D341Med (cell line): ENCODE measurements at places on chromosomes 16 and 17.

- DNase-seq: no peak
Observed at GRCh38 chr16:46950009-46950408, 23.5 kb downstream of the DNAJA2 start.

DNA sequence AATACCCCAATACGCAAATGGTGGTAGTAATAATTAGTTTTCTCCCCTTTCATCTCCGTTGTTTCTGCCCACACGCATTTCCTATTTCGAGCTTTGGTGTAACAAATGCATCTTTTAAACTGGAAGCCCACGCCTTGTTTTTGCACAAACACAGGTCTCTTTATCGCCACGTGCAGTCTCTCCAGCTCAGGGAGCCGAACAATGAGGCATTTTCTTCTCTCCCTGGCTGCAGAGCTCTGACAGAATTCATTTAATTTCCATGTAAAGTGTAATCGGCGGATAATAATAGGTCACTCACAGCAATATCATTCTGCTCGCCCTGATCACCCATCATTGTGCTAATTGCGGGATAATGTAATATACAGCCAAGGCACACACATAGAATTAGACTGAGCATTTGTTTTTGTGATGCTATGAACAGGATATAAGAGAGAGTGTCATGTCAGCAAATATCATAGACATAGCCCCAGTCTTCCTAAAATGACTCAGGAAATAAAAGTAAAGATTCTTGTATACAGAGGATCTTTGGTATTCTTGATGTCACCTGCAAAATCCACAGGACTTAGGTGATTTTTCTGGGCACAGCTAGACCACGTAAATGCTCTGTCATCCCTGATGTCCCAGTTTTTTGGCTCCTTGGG, 452.6 kb upstream of the CDH11 start:
- DNase-seq: no peak

- no peak for DNase-seq
Observed at GRCh38 chr17:77962348-77962747, 3.8 kb downstream of the TNRC6C start.

DNA sequence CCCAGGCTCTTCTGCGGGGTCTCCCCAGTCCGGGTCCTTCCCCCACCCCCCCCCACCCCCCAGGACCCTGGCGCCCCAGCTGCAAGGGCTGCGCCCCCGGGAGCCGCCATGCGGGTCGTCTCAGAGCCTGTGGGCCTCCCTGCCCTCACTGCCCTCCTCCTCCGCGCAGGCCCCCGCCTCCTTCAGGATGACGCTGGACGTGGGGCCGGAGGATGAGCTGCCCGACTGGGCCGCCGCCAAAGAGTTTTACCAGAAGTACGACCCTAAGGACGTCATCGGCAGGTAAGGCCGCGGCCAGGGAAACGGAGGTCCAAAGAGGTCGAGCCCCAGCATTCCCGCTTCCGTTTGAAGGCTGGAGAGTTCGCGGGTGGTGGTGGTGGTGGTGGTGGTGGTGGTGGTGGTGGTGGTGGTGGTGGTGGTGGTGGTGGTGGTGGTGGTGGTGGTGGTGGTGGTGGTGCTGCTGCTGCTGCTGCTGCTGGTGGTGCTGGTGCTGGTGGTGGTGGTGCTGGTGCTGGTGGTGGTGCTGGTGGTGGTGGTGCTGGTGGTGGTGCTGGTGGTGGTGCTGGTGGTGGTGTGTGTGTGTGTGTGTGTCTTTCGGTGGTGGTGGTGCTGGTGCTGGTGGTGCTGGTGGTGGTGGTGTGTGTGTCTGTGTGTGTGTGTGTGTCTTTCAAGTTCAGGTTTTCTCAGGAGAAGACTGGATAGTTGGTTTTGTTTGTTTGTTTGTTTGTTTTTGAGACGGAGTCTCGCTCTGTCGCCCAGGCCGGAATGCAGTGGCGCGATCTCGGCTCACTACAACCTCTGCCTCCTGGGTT, 615 bp downstream of the PHKG2 start:
- DNase-seq: peak; percentile 61

- DNase-seq: no peak
Observed at GRCh38 chr17:8904686-8905085, 37.2 kb upstream of the PIK3R6 start.
